GM23248 (cell line): ENCODE measurements at places on chromosomes 16 and 17. TPM values are rescaled to one million over a fixed set of nuclear protein-coding genes. Genes with fewer than 3 reads are reported as not detected.

GID4 gene
- 8.0 and 10.2 TPM in 2 replicates for total RNA-seq

- DNase-seq = peak; percentile 31
Measured at GRCh38 chr17:37160944-37161343, 212.2 kb downstream of the AATF start.

- DNase-seq = no peak
Measured at GRCh38 chr16:48118841-48119240, 37.0 kb downstream of the ABCC12 start.

DNA sequence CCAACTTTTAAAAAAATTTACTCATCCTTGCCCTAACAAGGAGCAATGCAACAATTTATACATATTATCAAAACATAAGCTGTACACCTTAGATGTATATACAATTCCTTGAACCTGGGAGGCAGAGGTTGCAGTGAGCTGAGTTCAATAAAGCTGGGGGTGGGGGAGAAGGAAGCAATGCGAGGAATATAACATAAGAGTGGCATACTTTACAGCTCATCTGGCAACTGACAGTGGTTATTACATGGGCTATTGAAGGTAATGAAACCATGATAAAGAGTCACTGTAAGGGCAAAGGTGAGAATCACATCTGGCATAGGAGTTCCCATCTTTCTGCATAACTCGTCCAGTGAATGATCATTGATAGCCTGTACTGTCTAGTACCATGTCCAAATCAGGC is 43.7 kb downstream of the CA4 start:
- no peak for DNase-seq

RPUSD1 gene
- 44.6 and 54.3 TPM in 2 replicates for total RNA-seq

DNA sequence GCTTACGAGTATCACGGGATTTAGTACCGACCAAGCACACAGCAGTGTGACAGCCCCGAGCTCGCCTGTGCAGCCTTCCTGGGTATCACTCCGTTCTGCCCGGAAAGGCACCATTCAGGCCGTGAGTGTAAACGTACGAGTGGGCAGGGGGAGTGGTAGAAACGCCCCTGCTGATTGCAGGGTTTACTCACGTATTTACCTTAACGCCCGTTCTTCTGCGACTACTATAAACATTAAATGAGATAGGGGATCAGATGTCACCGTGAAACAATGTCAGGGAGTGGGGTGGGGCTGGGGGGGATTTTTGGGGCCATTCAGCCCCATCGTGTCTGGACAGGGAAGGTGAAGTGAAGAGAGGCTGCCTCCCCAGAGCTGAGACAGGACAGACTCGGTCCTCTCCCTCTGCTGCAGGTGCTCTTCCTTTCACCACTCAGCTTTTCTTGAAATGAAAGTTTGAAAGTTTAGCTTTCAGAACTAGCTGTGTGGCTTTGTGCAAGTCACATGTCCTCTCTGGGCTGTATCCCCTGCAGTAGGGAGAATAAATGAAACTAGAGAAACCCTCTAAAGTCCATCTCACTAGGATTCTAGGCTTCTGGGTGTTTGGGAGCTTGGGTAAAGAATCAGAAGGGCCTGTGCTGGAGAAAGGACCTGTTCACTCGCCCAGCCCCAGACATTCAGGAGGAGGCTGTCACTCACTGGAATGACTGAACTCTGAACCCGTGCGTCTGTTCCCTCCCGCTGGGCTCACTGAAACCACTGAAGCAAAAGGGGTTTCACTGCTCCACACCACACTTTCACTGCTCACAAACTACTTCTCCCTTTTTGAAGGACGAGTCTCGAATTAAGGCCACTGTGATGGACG is 66.7 kb downstream of the RPA1 start:
- no peak for DNase-seq

FA2H gene
- not detected in 2 replicates for total RNA-seq

CLDN9 gene
- not detected in 2 replicates for total RNA-seq

CRYBA1 gene
- total RNA-seq = not detected in 2 replicates

- DNase-seq = no peak
Measured at GRCh38 chr17:36629970-36630502, 28.7 kb downstream of the MRM1 start.

CDT1 gene
- total RNA-seq = 11.3 and 14.2 TPM in 2 replicates

SYCE1L gene
- total RNA-seq = not detected in 2 replicates

ELMO3 gene
- total RNA-seq = 1.5 and 1.6 TPM in 2 replicates

- DNase-seq = no peak
Measured at GRCh38 chr17:80152081-80152702, 5.3 kb upstream of the EIF4A3 start.

DNA sequence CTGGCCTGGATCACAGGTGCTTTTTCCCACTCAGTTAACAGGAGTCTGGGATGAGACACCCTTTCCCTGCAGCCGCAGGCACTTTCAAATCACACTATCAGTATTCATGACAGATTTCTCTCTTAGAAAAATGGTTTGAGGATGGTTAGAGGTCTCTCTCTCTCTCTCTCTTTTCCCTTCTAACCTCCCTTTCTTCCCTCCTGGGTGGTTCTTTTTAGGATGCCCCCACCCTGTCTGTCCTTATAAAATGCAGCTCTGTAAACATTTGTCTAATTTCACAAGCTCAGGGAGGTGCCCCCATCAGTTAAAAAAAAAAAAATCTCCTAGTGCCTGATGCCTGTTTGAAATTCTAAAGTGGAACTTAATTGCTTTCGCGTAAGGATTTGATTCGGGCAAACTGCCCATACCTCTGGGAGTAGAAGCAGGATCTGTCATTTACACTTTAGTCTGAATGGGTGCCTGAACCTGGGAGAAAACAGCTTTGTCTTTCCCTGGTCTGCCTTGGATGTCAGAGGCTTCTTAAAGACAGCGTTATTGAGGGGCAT is 158.8 kb downstream of the CCDC182 start:
- DNase-seq = no peak

CES4A gene
- total RNA-seq = 4.6 and 5.0 TPM in 2 replicates

GRCh38 chr17:57045868-57046704 is 39.0 kb upstream of the AKAP1 start:
- DNase-seq = peak; percentile 23

- DNase-seq = peak; percentile 25
Measured at GRCh38 chr17:19719355-19720209, 3.2 kb upstream of the SLC47A2 start.

DNA sequence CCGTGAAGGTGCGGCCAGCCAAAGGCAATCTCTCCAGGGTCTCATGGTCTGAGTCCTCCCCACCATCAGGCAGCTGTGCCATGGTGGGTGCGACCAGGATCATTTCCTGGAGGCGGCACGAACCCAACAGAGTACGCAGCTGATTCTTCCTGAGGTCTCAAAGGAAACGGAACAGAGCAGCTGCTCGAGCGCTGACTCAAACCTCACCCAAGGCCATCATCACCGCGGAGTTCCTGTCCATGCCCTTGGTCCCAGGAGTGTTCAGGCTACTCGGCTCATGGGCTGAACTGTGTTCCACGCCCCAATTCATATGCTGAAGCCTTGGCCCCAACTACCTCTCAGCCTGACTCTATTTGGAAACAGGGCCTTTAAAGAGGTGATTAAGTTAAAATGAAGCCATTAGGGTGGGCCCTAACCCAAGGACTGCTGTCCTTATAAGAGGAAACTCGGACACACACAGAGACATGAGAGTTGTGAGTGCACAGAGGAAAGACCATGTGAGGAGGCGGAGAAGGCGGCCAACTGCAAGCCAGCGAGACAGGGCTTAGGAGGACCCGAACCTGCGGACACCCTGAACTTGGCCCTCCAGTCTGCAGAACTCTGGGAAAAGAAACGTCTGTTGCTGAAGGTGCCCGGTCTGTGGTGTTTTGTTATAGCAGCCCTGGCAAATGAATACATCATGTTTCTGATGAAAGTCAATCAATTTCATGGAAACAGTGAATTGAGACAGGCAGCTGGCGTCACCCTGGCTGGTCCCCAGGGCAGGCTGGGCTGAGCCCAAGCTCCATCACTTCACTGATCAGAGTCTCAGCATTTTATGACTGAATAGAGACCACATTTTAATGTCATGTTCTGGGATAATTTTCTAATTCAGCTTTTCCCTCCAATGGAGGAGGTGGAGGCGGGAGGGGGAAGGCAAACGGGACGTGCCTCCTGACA is 13.7 kb downstream of the MXRA7 start:
- peak; percentile 84 for DNase-seq

TMED6 gene
- total RNA-seq = not detected in 2 replicates

- peak; percentile 66 for DNase-seq
Measured at GRCh38 chr16:85573696-85574641, 39.2 kb upstream of the GSE1 start.

TBX4 gene
- not detected in 2 replicates for total RNA-seq

GRCh38 chr17:65230040-65230439 is 92.9 kb downstream of the RGS9 start:
- no peak for DNase-seq

C17orf100 gene
- 0.63 and 0.86 TPM in 2 replicates for total RNA-seq

DNA sequence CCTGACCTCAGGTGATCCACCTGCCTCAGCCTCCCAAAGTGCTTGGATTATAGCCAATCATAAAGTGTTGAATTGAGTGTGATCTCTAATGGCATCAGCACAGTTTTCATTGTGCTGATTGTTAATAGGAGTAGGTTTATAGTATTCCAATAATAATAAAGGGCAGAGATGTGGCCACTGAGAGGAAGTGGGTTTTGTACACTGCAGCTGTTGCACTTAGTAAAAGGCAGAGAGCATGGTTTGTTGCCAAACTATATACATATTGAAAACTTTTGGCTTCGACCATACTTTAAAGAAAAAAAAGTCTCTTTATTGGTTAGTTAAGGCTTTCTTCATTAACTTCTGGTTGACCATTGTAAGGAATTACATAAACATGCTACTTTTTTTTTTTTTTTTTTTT is 185.9 kb downstream of the CDK5R1 start:
- DNase-seq = no peak

GRCh38 chr17:39196241-39196807 is 1.1 kb downstream of the CACNB1 start:
- peak; percentile 47 for DNase-seq

DNA sequence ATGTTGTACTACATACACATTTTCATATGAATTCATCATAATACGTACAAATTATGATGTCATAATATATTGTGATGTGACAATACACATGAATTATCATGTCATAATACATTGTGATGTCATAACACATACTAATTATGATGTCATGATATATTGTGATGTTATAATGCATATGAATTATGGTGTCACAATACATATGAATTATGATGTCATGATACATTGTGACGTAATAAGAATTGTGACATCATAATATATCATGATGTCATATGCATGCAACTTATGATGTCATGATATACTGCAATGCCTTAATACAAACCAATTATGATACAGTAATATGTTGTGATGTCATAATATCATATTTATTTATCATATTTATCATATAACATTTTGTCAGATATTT is 2074.3 kb downstream of the TP53TG3F start:
- DNase-seq = peak; percentile 1

DNA sequence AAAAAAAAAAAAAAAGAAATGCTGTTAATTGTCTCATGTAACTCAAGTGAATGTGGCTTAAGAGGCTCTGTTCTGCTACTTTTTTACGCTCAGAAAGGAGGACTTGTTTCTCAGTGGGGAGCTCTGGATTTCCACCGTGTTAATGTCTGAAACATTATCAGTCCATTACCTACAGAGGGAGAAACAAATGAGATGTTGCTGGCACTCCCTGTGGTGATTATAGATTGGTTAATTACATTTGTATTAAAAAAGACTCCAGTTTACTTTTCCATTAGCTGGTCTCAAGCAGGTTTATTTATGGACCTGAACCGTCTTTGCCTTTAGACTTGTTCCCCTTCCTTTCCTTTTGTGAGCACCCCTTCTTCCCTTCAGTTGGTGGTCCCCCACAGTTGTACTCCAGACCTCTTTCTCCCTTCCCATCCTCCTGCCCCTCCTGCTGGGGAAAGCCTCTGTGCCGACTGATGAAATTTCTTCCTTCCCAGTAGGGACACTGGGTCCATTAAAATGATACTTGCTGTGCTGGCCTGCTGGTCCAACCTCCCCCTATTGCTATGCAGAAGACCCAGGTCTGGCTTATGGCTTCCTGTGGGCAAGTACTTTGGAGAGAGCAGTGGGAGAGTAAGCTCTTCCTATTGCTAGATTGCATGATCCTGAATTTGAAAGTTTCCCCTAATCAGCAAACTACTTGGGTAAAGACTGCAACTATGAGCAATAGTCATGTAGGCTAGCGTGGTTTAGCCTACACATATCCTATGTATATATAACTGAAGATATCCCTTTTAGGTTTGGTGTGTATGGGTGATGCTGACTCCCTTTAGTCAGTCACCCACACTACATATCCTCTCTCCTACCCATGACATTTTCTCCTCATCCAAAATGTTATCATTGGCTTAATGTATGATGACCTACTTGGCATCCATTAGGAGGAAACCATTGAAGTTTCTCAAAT is 8.1 kb downstream of the CDC6 start:
- no peak for DNase-seq

MFSD6L gene
- total RNA-seq = not detected in 2 replicates

DNA sequence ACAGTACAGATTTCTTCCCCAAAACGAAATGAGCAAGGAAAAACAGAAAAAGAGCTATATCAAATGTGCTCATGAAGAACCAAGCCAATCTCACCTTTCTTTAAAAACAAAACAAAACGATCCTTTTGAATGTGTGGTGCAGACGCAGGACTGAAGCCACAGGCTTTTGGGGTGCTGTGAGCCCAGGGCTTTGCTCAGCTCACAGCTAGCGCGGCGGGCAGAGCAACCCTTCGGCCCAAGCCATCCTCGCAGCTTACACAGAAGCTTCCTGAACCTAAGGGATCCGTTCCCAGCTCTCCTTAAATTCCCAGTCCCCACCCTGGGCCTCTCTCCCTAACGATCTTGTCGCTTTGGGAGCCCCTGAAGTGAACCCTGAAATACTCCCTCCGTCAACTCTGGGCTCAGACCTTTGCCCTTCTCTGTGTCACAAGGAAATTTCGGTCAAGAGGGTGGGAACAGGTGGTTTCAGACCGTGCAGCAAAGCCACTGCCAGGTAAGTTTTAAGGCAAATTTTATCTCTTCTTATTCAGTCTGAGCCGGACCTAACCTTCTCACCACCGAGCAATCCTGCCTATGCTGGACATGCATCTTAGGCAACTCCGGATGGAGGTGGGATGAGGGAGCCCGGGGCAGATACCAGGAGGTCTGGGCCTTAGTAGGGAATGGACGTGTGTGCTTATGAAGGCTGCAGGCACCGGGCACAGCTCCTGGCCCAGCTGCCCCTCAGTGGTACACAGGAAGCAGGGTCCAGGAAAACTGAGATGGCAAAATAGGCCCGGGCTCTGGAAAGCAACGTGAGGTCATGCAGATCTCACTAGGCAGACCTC is 52.0 kb downstream of the COTL1 start:
- no peak for DNase-seq

DNA sequence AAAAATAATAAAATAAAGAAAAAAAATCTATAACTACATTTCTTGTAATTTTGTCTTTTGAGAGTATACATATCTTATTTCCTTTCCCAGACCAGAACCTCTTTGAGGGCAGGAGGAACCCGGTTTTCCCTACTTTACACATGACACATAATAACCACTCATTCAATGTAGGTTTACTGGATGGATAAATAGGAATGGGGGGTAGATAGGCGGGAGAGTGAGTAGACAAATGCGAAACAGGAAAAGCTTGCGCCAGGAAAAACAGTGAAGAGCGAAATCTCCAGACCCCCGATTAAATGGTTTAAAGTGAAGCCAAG is 515 bp upstream of the GOSR2 start:
- no peak for DNase-seq

ATP2C2 gene
- total RNA-seq = not detected in 2 replicates
